ENCODE measurements at places on chromosomes 3 and 15.

GRCh38 chr3:66427951-66428474, 72.8 kb downstream of the LRIG1 start:
- DNase-seq = no peak

GRCh38 chr15:39851500-39852092, 68.5 kb downstream of the GPR176 start:
- DNase-seq = no peak

- no peak for DNase-seq
These were observed 142.3 kb upstream of the WNT5A start for GRCh38 chr3:55629432-55629831.

GRCh38 chr15:99718421-99718820, 14.8 kb downstream of the LYSMD4 start:
- no peak for DNase-seq

GRCh38 chr3:70386043-70386442, 73.6 kb upstream of the MDFIC2 start:
- no peak for DNase-seq

DNA sequence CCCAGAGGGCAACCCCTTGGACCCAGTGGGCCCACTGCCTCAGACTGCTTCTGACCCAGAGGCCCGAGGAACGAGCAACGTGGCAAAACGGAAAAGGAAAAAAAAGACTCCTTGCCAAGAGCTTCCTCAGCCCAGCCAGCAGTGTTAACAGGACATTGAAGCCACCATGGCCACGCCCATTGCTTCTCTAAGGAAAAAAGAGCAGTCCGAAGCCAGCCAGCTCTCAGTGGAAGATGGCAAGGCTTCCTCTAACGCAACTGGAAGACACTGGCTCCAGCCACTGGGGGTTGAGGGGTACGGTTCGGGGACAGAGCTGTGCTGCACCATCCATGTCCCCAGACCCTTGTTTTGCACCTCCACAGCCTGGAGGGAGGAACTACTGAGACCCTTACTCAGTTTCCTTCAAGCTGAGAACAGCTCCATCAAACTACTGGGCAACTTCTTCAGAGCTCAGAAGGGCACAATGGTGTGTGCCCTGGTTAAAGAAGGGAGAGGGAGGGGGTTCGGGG, 10.7 kb downstream of the BMF start:
- no peak for DNase-seq

GRCh38 chr3:50617096-50617791, at the start of gene MAPKAPK3:
MAPKAPK3 (plus strand) TSS chr3:50617151; CDS start chr3:50617566, 415 bp downstream.
- DNase-seq = peak; percentile 40

- no peak for DNase-seq
These were observed 96.9 kb upstream of the UBP1 start for GRCh38 chr3:33537133-33537532.

DNA sequence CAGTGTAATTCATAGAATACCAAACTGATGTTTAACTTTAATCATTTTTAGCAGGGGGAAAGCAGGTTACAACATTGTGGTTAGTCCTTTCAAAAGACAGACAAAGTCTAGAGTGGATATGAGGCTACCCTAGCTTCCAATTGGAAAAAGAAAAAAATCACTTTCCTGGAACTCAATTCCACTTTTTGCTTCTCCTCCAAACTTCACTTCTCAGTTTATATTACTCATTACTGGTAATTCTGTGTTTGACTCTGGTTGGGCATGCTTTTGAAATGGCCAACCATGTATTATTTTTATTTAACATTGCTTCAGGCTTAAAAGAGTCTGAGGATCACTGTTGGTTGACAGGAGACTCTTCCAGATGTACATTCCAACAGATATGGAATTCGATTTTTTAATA, 84.8 kb downstream of the RAP2B start:
- no peak for DNase-seq

DNA sequence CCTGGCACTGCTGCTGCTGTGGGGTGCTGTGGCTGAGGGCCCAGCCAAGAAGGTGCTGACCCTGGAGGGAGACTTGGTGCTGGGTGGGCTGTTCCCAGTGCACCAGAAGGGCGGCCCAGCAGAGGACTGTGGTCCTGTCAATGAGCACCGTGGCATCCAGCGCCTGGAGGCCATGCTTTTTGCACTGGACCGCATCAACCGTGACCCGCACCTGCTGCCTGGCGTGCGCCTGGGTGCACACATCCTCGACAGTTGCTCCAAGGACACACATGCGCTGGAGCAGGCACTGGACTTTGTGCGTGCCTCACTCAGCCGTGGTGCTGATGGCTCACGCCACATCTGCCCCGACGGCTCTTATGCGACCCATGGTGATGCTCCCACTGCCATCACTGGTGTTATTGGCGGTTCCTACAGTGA, 2.1 kb downstream of the GRM2 start:
- DNase-seq = no peak
